ENCODE measurements at places on chromosomes 2 and 18.

- DNase-seq: peak; percentile 33
These were observed 34.1 kb downstream of the WDR35 start for GRCh38 chr2:19955544-19956422.

- peak; percentile 59 for DNase-seq
These were observed 15.1 kb downstream of the SH2D6 start for GRCh38 chr2:85433511-85434089.

DNA sequence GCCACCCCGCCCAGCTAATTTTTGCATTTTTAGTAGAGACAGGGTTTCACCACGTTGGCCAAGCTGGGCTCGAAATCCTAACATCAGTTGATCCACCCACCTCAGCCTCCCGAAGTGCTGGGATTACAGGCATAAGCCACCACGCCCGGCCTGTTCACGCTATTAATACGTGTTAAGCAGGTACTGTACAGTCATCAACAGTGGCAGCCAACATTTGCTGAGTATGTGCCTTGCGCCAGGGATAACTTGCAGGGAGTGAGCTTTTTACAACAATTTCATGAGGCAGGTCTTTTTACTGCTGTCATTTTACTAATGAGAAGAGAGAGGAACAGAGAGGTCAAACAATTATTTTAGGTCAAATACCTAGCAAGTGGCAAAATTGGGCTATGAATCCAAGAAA lies 115.2 kb downstream of the AP1S3 start:
- DNase-seq: no peak

GRCh38 chr18:32851936-32852335 lies 79.1 kb upstream of the KLHL14 start:
- no peak for DNase-seq

DNA sequence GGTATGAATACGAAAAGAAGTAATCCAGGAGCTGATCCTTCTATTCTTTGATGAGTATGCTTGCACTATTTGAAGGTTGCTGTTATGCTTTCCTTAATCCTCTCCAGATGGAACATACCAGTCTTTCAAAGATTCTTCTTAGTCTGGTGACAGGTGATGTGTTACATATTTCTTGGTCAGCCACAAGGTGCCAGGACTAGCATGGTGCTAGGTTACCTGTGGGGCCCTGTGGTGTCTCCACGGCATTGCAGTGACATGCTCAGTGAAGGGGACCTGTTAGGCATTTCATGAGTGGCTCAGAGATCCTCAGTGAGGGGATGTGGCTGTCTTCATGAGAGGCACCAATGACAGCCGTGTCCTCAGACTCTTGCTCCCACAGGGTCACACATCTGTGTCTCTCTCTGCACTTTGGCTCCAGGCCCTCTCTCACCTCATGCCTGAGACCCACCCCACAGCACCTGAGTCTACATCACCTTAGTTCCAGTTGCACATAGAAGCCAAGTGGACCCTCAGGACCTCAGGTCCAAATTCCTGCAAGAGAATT lies 13.1 kb upstream of the RAB31 start:
- DNase-seq: no peak

DNA sequence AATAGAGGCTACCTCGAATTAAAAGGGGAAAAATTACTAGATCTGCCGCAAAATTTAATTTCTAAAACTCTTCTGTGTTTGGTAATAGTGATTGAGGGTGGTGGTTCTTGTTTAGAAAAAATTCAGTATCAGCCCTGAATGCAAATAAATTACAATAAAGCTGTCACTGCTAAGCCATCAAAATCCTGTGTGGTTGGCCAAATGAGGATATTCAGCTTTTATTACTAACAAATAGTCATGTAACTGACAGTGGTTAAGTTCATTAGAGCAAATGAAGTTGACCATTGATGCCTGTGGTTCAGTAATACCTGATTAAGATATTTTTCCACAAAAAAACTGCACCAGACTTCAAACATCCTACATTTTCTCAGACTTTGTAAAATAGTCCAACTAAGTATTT lies 14.4 kb downstream of the PPP1CB start:
- no peak for DNase-seq

DNA sequence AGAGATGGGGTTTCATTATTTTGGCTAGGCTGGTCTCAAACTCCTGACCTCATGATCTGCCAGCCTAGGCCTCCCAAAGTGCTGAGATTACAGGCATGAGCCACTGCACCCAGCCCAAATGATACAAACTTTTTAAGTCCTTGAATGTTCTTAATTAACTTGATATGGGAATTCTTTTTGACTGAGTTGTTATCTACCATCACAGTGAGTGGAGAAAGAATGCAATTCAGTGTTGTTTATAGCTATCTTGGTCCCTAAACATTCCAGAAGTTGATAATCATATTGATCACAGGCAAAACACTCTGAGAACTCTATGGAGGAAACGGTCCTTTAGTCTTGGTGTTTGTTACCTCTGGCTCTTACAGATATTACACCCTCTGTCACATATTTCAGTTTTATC lies 1072.5 kb downstream of the SUCLG1 start:
- peak; percentile 69 for DNase-seq

DNA sequence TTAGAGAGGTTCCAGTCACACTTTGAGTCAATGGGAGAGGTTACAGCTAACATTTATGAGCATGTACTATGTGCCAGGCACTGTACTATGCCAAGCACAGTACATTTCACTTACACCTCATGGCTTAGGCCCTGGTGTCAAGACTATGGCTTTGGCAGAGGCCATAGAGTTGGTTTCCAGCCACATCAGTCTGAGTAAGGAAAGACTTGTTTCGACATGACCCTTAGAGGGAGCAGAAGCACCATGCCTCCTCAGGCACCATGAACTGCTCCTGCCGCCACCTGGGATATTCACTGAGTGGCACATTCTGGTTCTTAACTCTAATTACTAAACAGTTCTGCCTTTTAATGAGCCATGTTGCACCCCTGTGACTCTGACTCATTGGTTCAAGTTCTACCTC lies 12.7 kb downstream of the DGUOK start:
- peak; percentile 20 for DNase-seq

GRCh38 chr18:2009942-2010697 lies 561.2 kb downstream of the METTL4 start:
- DNase-seq: no peak

GRCh38 chr2:85420536-85421259 lies 2.2 kb downstream of the SH2D6 start:
- DNase-seq: no peak

GRCh38 chr2:109254174-109254904 lies 125.3 kb downstream of the SH3RF3 start:
- DNase-seq: no peak

DNA sequence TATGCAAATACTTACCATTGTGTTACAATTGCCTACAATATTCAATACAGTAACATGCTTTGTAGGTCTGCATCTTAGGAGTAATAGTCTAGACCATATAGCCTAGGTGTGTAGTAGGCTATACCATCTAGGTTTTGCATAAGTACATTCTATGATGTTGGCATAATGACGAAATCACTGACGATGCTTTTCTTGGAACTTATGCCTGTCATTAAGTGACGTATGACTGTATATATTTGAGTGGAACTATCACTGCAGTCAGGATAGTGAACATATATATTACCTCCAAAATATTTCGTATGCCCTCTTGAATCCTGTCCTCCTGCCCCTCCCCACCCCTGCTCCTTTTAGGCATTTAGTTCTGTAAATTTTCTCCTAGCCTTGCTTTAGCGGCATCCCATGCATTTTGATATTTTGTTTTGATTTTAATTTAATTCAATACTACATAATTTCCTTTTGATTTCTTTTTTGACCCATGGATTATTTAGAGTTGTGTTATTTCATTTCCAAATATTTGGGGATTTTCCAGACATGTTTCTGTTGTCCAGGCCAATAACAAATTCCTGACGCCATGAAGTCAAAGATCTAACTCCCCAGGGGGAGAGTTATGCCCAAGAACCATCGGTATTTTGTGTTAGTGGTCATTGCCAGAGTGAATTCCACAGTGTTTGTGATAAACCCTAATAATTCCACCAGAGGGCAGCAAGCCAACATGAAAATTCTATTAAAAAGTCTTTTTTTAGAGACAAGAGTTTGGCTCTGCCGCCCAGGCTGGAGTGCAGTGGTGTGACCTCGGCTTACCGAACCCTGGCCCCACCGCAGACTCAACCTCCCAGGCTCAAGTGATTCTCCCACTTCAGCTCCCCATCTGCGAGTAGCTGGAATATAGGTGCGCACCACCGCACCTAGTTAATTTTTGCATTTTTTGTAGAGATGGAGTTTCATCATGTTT lies 24.2 kb upstream of the CASP8 start:
- DNase-seq: peak; percentile 70

GRCh38 chr18:39223283-39223682 lies 1657.7 kb upstream of the CELF4 start:
- DNase-seq: no peak

DNA sequence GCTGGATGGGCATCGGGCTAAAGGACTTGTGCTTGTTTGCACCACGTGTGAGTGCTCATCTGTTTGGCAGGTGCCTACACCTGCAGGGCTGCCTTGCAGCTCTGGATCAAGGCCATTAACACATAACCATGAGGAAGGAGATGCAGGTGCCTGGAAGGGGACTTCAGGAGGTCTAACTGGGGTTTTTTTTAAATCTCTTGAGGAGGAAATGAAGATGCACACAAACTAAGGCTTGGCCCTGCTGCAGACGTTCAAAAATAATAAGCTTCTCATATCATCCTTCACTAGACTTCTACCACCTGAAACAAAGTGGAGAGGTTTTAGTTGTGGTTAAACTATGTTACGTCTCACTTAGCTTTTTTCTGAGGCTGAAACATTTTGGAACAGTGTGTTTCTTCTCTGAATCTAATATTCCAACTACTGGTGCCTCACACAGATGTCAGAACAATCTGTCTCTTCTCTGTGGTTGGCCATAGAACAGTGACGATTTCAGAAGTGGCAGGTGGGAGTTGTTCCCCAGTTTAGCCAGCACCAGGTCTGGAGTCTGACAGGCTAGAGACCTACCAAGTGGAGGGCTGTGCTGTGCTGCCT lies 36.5 kb downstream of the BCL2L11 start:
- no peak for DNase-seq

- no peak for DNase-seq
These were observed 364.4 kb upstream of the CYRIA start for GRCh38 chr2:17030047-17030446.

GRCh38 chr2:112724591-112725525 lies 4.0 kb downstream of the NT5DC4 start:
- no peak for DNase-seq

DNA sequence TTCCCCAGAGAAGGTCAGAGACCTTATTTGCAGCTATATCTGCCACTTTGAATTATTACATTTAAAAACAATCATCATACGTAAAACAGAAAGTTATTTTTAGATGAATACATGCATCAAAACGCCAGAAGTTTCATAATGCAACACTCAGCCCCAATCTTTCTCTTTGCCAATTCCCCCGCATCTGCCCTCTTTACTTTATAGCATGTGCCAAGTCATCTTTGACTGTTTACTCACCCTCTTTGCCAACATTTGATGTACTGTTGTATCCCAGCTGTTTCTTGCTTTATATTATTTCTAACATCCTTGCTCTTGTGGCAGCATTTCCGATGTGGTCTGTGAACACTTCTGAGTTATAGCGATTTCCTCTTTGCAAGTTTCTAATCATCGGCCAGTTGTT lies 86.2 kb downstream of the CRIM1 start:
- DNase-seq: peak; percentile 63

DNA sequence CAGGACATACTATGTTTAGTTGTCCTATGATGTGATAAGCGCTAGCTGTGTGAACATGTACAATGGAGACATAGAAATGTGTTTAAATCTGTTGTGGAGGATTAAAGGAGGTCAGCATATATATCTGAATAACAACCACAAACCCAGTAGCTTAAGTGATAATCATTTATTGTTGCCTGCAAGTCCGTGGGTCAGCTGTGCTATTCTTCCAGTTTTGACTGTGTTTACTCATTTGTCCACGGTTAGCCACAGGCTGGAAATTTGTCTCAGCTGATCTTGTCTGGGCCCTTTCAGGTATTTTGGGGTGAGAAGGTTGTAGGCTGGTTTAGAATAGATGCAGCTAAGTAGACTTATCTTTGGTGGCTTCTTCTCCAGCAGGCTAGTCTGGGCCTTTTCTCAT lies 110.4 kb downstream of the PARD3B start:
- DNase-seq: no peak

DNA sequence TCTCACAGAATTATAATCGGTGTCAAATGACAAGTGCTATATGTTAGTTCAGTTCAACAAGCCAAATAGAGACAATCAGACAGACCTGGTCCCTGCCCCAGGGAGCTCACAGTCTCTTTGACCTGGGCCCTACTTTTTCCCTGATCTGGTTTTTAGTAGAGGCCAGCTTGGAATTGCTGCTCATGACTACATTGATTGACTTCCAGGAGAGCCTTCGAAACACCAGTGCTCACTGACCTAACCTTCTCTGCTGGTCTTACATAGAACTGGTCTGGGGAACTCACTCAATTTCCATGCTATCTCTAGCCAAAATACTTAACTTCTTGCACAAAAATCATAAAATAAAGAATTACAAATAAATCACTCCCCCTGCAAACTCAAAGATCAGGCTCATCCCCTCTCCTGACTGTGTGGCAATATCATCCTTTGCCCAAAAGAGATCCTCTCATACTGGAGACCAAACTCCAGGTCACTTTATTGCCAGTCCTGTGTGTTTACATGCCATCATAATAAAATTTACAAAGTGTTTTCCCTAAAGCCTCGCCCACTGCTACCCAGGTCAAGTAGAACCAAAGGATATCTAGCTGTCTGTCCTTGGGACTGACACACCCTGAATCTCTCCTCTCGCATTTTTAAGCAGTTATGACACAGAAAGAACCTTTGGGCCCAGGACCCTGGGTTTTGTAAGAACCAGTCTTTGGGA lies 53.2 kb downstream of the PROC start:
- no peak for DNase-seq

GRCh38 chr18:9466846-9467245 lies 8.5 kb upstream of the RALBP1 start:
- DNase-seq: no peak

DNA sequence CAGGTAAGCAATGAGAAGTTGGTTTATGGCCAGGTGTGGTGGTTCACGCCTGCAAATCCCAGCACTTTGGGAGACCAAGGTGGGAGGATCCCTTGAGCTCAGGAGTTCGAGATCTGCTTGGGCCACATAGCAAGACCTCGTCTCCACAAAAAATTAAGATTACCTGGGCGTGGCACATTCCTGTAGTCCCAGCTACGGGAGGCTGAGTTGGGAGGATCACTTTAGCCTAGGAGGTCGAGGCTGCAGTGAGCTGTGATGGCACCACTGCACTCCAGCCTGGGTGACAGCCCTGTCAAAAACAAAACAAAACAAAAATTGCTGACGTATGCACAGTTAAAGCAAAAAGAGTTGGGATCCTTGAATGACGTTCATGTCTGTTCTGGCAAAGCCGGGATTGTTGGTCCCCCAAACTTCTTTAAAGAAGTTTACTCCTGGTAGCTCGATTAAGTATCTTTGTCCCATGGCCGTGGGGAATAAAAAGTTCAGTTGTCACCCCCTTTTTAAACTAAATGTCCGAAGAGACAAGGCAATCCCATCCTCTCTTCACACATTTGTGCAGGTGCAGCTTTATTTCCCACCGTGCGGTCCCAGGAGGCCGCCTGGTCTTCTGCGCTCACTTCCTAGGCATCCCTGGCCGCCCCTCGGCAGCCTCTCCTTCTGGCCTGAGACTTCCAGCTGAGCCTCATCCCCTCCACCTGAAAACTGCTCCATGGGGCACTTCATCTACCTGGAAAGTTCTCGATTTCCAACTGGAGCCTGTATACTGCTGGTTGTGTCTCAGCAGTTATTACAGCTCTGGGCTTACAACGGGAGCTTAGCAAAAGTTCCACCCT lies 762 bp upstream of the SPOPL start:
- no peak for DNase-seq
